ENCODE measurements at places on chromosomes 2 and 18. TPM values are rescaled to one million over a fixed set of nuclear protein-coding genes. Genes with fewer than 3 reads are reported as not detected.

The CERKL gene
- polyA plus RNA-seq = not detected

The SERPINB8 gene
- 10.3 TPM for polyA plus RNA-seq

The NT5DC4 gene
- not detected for polyA plus RNA-seq

The ANO7 gene
- 0.61 TPM for polyA plus RNA-seq

Data from heart right ventricle (tissue), 16 donors.